Stimulated activated CD4-positive, alpha-beta T cell treated with anti-CD3 and anti-CD28 coated beads, TNF-alpha, amount 100 ng/mL, for 1 hour (primary cell): ENCODE measurements at places on chromosomes 12 and 14.

- no peak for DNase-seq
These were observed 189.9 kb upstream of the CNTN1 start for GRCh38 chr12:40502322-40502721.

DNA sequence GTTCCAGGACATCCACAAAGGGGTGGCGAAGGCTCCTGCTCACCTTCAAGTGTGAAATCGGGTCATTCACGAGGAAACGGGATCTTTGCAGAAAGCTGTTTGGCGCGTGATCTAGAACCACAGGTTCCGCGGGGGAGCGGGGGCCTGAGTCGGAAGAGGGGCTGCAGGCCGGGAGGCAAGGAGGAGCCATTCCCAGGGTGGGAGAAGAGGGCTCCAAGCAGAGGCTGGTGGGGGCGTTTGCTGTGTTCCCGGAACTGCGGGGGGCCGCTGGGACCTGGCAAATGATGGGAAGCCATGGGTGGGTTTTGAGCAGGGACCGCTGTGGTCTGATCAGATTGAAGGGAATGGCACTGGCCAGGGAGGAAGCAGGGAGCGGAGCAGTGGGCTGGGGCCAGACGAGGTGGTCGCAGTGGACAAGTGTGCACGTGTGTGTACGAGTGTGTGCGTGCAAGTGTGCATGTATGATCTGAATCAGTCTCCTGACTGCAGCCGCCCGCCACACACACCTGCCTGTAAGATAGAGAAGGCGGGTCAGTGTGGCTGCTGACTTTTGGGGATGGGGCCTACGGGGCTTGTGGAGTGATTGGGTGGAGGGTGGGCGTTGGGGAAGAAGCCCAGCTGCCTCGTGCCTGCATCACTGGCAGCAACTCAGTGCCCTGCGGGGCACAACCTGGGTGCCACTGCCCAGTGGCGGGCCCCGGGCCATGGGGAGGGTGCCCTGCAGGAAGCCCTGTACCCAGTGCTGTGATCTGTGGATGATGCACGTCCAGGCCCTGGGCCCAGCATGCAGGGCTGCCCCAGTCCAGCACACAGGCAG is 141.9 kb downstream of the KIF26A start:
- no peak for DNase-seq

DNA sequence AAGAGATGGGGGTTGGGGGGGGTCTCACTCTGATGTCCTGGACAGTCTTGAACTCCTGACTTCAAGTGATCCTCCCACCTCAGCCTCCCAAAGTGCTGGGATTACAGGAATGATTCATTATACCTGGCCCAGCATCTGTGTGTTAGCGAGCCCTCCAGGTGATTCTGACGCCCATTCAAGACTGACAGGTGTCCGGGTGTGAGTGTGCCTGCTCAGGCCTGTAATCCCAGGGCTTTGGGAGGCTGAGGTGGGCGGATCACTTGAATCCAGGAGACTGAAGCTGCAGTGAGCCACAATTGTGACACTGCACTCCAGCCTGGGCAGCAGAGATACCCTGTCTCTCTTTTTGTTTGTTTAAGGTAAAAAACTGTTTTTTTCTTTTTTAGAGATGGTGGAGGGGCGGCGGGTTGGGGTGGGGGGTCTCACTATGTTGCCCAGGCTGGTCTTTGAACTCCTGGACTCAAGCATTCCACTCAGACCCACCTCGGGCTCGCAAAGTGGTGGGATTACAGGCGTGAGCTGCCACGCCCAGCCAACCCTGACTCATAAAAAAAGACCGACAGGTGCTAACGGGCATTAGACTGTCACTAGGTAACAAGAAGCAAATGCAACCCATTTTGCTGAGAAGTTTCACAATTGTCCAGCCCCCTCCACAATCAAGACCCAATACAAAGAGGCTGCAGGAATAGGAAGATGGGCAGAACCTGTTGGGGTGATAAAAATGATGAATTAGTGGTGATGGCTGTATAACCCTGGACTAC is 4.7 kb downstream of the VSIG10 start:
- no peak for DNase-seq

- DNase-seq, result no peak
These were observed 14.9 kb downstream of the ITGA7 start for GRCh38 chr12:55692631-55693322.

DNA sequence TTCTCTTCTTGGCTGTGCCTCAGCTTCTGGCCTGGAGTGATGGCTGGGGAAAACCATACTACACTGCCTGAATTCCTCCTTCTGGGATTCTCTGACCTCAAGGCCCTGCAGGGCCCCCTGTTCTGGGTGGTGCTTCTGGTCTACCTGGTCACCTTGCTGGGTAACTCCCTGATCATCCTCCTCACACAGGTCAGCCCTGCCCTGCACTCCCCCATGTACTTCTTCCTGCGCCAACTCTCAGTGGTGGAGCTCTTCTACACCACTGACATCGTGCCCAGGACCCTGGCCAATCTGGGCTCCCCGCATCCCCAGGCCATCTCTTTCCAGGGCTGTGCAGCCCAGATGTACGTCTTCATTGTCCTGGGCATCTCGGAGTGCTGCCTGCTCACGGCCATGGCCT is at the start of gene OR10P1:
Gene OR10P1, plus strand, starts transcription at position 40 of the 400 bp plus-strand sequence. Its CDS starts 0 bp downstream, at position 40.
- no peak for DNase-seq

- no peak for DNase-seq
These were observed 43.1 kb upstream of the GNG2 start for GRCh38 chr14:51817326-51817725.

DNA sequence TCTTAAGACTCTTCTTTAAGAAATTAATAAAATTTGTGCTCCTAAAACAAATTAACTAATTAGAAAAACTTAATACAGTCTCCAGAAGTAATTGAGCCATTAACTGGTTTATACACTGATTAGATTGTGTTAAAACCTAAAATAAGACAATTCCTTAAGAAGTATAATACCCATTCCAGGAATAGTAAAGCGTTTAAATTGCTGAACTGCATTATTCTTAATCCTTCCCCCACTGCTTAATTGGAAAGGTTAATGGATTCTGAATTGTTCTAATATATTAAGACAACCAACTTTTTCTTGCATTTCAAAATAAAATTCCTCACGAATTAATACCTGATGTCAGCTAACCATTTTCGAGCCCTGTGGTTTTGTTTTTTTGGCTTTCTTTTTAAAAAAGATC is 128.4 kb downstream of the KICS2 start:
- DNase-seq, result no peak

DNA sequence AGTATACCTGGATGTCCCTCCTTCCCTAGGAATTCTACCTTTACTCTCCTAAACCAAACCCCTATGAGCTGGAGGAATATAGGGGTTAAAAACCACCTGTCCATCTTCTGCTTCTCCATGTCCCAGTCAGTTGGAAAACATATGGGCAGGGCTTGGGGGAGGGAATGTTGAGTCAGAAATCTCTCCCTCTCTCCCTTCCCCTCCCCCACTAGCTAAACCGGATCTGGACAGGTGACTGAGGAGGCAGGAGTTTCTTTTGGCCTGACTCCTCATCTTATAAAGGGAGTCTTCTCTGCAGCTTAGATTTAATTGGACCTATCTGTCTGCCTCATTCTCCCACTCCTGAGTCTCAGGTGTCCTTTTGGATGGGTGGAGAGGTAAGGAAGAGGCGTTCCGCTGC is 6.1 kb downstream of the ERBB3 start:
- DNase-seq, result no peak

GRCh38 chr14:69475194-69475818 is 9.2 kb upstream of the PLEKHD1 start:
- DNase-seq, result no peak

DNA sequence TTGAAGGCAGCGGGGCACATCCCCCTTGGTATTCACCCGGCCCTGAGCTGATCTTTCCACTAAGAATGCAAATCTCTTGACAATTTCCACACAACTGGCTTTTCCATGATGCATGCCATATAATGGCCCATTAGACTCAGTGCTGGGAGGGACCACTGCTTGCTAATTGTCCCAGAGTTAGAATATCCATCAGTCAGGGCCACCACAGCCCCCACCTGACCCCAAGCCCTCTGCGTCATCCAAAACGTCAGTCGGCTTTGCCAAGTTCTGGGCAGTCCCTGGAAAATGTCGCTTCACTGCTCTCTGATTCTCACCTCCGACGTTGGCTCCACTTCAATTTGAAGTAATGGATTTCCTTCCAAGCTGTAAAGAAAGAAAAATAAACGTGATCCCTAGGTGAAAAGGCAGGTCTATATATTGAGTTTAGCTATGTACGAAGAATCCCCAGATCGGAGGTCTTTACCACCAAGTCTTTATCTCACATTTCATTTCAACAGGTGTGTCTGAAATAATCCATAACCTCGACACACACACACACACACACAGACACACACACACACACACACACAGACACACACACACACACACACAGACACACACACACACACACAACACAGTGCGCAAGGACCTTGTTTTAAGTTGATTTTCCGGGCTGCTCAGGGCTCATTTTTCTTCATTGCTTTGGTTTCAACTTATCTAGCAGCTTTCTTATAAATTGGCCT is 165.5 kb upstream of the NOS1 start:
- DNase-seq, result no peak

- DNase-seq, result no peak
These were observed 172.5 kb upstream of the FOXN3 start for GRCh38 chr14:89589400-89590118.

- no peak for DNase-seq
These were observed 83.3 kb upstream of the HIF1A start for GRCh38 chr14:61611880-61612630.

GRCh38 chr12:28817524-28817923 is 331.6 kb upstream of the FAR2 start:
- no peak for DNase-seq

DNA sequence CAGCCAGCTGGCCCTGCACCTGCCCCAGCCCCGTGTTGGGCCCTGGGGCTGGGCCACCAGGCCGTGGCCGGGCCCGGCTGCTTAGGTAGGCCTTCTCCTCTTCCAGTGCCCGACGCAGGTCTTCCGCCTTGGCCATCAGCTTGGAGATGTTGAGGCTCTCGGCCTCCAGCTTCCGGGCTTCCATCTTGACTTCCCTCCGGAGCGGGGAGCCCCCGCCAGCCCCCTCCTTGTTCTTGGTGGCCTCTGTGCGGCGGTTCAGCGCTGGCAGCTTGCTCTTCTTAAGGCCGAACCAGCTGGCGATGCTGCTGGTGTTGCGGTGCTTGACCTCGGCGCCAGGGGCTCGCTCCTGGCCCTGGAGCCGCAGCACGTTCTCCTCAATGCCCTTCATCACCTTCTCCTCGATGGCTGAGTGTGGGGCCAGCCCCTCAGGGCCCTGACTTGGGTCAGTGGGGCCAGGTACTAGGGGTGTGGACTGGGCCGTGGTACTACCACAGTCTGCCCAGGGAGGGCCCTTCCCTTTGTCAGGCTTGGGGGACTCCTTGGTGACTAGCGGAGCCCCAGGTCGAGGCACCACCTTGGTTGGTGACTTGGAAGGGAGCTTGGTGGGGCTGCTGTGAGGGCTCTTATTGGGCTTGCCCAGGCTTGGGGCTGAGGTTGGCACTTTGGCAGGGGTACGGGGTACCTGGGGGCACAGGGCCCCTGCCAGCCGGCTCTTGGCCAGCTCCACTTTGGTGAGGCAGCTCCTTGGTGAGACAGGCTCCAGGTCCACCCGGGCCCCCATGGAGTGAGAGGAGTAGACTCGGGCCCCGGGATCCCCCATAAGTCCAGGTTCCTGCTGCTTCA is 33.2 kb downstream of the NCKAP5L start:
- DNase-seq, result no peak

DNA sequence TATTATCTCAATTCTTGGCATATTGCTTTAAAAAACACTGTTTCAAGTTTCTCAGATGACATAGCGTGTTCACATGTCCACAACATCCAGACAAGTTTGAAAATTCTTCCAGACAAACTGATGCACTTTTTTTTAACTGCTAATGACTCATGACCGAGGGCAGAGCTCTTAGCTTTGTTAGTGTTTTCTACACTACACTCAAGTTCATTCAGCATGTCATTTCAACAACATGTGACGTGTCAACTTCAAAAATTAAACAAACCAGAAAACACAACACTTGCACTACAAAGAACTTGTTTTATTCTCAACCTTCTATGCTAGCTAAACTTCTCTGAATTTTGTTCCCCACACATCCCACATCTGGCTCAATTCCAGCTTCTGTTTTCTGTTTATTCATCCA is 1186.3 kb upstream of the FLRT2 start:
- no peak for DNase-seq

GRCh38 chr12:66188584-66189485 is at the start of gene IRAK3:
IRAK3 (plus strand) TSS chr12:66189214; CDS start chr12:66189300, 86 bp downstream.
- DNase-seq, result peak; percentile 20

DNA sequence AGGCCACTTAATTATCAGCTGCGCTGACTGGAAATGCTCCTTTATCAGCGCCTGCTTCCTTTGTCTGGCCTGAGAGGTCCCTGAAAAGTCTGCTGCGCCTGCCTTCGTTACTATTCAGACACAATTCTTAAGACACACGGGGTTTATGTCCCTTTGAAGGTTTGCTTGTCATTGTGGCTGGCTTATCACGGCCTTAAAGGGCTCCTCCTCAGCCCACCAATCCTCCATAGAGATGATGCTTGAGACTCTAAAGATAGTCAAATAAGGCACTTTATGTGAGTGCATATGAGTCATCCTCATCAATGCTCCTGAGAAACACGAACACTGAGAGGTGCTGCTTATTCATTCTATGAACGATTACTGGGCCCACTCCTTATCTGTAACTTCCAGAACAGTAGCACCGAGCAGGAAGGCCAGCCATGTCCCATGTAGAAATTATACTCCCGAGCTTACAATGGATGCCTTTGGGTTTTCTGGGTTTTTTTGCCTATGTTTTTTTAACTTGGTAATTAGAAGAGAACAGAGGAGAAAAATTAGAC is 1268.2 kb upstream of the TMEM132C start:
- DNase-seq, result no peak

GRCh38 chr12:122984612-122985337 is 4.3 kb downstream of the ARL6IP4 start:
- no peak for DNase-seq

GRCh38 chr12:101919447-101919846 is 42.1 kb downstream of the DRAM1 start:
- DNase-seq, result no peak

DNA sequence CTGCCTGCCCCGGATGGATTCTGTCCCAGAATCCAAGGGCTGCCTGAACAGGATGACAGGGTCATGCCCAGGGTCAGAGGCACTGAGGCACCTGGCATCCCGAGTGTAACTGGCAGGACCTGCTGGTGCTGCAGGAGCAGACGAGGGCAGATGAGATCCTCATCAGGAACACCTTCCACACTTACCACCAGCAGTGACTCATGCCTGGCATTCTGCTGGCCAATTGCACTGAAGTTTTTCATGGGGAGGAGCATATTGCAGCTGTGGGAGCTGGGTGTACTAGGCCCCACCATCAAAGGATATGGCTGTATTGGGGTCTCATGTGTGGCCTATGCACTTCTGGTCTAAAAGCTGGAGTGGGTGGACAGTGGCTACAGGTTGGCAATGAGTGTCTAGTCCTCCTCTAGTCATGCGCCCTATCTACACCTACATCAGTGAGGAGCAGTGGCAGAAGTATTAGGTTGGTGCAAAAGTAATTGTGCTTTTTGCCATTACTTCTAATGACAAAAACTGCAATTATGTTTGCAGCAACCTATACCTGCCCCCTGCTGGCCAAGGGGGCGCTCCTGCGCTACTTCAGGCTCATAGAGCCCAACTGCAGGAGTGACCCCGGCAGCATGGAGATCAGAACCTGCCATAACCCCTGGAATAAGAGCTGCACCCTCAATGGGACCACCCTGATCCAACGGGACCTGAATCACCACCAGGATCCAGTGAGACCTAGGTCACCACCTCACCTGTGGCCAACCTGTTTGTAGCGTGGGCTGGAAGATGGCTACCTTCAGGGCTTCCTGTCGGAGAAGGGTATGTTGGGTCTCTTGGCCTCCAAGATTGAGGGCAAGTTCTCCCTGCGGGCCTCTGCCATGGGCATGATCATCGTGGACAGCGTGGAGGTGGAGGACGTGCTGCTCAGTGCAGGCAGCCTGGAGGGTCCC is 8.0 kb upstream of the C12orf42 start:
- DNase-seq, result no peak
